Left renal pelvis (tissue), 4 donors: ENCODE measurements at places on chromosomes 2 and 18. TPM values are rescaled to one million over a fixed set of nuclear protein-coding genes. Genes with fewer than 3 reads are reported as not detected.

- no peak for DNase-seq
Observed at GRCh38 chr2:175234153-175234552, 52.6 kb upstream of the ATP5MC3 start.

DNA sequence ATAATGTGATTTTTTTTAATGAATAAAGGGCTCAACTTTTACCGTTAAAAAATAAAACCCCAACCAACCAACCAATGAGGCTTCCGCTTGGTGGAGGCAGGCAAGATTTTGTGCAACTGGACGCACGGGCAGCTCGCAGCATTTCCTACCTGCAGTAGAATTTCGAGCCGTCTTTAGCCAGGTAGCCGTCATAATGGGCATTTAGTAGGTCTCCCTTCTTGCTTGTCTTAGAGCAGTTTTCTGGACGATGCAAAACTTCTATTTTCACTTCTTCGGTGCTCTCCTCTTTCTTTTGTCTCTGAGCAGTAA is 316 bp downstream of the FKBP7 start:
- peak; percentile 24 for DNase-seq

- DNase-seq: no peak
Observed at GRCh38 chr2:128316777-128317180, 1.9 kb downstream of the HS6ST1 start.

DNA sequence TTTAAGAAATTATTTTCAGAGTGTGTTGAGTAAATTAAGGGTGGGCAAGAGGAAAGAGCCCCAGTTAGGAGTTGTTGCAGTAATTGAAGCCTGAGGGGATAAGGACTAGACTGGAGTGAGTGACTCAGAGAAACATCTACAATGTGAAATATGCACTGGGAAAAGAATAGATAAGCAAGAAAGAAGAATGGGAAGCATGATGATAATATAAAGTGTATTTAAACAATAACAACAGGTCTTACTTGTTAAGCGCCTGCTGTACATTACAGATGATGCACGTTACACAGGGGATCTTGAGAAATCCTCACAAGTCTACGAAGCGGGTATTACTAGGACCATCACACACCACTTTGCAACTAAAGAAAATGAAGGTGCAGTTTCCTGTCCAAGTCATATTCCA is 73.6 kb upstream of the STK17B start:
- DNase-seq: no peak

GRCh38 chr2:179311101-179311500 is 46.5 kb upstream of the SESTD1 start:
- DNase-seq: no peak

DNA sequence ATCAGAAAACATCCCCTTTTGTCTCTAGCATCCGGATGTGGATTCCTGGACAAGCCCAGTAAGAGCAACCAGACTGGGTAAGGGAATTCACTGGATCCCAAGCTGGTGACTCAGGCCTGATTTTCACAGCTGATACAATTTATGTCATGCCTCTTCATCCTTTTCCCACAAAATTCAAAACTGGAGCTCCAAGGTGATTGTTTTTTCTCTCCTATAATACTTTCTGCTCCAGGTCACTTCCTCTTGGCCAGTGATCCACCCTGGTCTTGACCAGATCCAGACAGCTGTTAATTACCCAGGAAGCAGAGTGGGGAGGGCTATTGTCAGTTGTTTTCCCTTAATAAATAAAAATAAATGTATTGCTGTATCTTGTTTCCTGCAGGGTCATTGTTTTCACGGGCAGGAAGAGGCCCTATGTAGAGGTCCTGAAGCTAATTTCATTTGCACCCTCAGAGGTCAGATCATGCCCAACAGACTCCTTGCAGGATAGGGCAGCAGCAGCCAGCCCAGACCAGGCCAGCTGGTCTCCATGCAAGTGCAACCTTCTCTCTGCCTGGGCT is 57.6 kb downstream of the EVA1A start:
- DNase-seq: no peak

GRCh38 chr18:45621061-45621511 is 5.8 kb downstream of the SLC14A2 start:
- no peak for DNase-seq

- no peak for DNase-seq
Observed at GRCh38 chr2:127256381-127256780, 36.3 kb upstream of the CYP27C1 start.

GRCh38 chr2:171163261-171163660 is 2.6 kb upstream of the TLK1 start:
- DNase-seq: no peak

MARCHF7 gene
- 172 TPM for polyA plus RNA-seq

CROCC2 gene
- polyA plus RNA-seq: 0.06 TPM

VIT gene
- 4.6 TPM for polyA plus RNA-seq

TMEM87B gene
- 22.4 TPM for polyA plus RNA-seq

GPR75 gene
- 3.9 TPM for polyA plus RNA-seq
